Tongue (tissue), 3 donors: ENCODE measurements at places on chromosomes 3 and 15. TPM values are rescaled to one million over a fixed set of nuclear protein-coding genes. Genes with fewer than 3 reads are reported as not detected.

ECE2 gene
- not detected for total RNA-seq

GOLGA6B gene
- total RNA-seq: 0.21 TPM

HGD gene
- 2.5 TPM for total RNA-seq

CACNA2D2 gene
- total RNA-seq: 4.3 TPM

HDDC3 gene
- total RNA-seq: 9.4 TPM

CLDN18 gene
- total RNA-seq: 0.62 TPM

SMAD6 gene
- 9.0 TPM for total RNA-seq

CCR5 gene
- 0.41 TPM for total RNA-seq

NANOGP8 gene
- not detected for total RNA-seq

DBR1 gene
- 16.5 TPM for total RNA-seq

HDC gene
- total RNA-seq: 3.4 TPM

CHRFAM7A gene
- 0.92 TPM for total RNA-seq

HDAC11 gene
- total RNA-seq: 21.8 TPM

CSTA gene
- total RNA-seq: 17.0 TPM

EIF4G1 gene
- 209 TPM for total RNA-seq

TAGLN3 gene
- 1.6 TPM for total RNA-seq

POLQ gene
- 3.7 TPM for total RNA-seq

SLCO2A1 gene
- total RNA-seq: 1.5 TPM

AP4E1 gene
- 14.2 TPM for total RNA-seq

SLC12A8 gene
- total RNA-seq: 9.0 TPM

CYP1A1 gene
- total RNA-seq: 0.51 TPM

FAM3D gene
- 14.9 TPM for total RNA-seq
